Activated effector memory CD4-positive, alpha-beta T cell treated with anti-CD3 and anti-CD28 coated beads, Interleukin-2, amount 50 U/mL, for 16 hours (primary cell): ENCODE measurements at places on chromosomes 5 and 9.

DNA sequence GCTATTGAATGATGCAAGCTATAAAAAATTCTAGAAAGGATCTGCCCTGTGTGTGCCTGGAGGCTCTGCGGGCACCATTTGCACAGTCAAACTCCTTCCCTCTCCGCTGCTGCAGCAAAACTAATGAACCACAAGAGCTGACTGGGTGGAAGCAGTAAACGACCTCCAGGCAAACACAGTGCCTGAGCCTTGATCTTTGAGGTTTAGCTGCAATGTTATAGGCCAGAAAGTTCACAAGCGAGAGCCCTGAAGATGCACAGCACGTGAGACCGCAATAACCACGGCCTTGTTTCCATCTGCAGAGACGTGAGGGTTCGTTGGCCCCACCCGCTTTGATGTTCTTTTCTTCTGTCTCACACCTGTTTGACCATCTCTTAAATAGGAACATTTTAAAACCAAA, 69.2 kb upstream of the S1PR3 start:
- peak; percentile 70 for DNase-seq

DNA sequence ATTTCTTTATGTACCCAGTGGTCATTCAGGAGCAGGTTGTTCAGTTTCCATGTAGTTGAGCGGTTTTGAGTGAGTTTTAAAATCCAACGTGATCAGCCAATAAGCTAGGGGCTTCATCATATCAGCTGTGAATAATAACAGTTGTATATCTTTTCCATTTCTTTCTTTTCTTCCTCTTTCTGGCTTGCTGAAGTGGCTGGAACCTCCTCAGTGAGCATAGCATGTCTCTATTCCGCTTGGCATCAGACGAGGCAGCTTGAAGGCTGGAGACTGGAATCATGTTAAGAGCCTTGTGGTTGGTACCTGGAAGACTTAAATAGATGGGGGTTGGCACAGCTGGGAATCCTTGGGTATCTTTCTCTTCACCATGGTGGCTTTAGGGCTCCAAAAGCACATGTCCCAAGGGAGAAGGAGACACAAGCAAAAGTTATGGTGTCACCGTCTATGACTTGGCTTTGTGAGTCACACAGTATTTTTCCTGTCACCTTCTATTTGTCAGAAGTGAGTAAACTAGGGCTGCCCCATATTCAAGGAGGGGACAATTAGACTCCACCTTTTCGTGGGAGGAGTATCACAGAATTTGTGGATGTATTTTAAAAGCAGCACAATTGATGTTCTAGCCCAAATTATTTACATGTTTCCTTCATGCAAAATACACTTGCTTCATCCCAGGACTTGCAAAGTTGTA, 38.0 kb upstream of the RETREG1 start:
- no peak for DNase-seq

GRCh38 chr9:110125763-110126351, 82.1 kb downstream of the C9orf152 start:
- no peak for DNase-seq

DNA sequence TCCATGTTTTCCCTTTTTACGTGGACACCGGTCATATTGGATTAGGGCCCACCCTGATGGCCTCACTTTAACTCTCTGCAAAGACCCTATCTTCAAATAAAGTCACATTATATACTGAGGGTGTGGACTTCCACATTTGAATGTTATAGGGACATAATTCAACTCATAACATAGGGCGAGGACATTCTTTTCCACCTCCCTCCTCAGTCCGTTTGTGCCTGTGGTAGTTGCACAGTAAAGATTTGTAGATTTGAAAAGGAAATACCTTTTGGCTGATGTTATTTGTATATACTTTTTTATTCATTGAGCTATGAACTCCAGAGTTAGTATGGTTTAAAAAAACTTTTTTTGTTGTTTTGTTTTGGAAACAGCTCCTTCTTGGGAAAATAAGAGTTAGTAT, 51.0 kb upstream of the DHFR start:
- DNase-seq: no peak

DNA sequence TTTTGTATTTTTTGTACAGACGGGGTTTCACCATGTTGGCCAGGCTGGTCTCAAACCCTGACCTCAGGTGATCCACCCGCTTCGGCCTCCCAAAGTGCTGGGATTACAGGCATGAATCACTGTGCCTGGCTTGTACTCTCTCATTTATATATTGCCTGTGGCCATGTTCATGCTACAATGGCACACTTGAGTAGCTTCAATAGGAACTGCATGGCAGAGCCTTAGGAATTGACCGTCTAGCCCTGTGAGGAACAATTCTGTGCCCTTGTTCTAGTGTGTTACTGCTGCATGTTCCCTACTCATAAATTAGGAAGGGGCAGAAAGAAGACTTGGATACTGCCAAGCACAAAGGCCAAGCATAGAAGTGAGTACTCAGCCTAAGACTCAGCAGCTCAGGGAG, 104.2 kb downstream of the LIFR start:
- no peak for DNase-seq

GRCh38 chr9:109640580-109641371, 139.2 kb upstream of the PALM2AKAP2 start:
- DNase-seq: no peak

GRCh38 chr9:132078699-132079356, 839 bp downstream of the MED27 start:
- DNase-seq: no peak

GRCh38 chr5:59529239-59529638, 364.3 kb downstream of the PDE4D start:
- DNase-seq: no peak

DNA sequence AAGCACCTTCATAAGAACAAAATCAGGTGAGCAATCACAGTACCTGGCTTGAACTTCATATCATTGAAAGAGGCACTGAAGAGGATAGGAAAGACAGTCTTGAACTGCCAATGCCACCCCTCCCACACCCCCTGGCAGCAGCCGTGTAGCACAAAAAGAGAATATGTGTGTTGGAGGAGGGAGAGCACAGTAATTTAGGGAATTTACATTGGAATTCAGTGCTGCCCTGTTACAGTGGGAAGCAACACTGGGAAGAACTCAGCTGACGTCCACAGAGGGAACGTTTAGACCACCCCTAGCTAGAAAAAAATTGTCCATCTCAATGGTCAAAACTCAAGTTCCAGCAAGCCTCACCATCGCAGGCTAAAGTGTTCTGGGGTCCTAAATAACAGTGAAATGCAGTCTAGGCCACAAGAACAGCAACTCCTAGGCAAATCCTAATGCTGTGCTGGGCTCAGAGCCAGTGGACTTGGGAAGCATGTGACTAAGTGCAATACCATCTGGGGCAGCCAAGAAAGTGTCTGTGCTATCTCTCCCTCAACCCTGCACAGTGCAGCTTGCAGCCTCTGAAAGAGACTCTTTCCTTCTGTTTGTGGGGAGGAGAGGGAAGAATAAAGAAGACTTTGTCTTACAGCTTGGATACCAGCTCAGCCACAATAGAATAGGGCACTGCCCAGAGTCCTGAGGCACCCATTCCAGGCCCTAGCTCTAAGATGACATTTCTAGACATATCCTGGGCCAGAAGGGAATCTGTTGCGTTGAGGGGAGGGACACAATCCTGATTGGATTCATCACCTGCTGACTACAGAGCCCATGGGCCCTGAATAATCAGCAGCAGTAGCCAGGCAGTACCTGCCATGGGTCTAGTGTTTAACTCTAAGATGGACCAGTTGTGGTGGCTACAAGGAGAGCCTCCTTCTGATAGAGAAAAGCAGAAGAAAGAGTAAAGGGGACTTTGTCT, 62.1 kb upstream of the VLDLR start:
- no peak for DNase-seq

DNA sequence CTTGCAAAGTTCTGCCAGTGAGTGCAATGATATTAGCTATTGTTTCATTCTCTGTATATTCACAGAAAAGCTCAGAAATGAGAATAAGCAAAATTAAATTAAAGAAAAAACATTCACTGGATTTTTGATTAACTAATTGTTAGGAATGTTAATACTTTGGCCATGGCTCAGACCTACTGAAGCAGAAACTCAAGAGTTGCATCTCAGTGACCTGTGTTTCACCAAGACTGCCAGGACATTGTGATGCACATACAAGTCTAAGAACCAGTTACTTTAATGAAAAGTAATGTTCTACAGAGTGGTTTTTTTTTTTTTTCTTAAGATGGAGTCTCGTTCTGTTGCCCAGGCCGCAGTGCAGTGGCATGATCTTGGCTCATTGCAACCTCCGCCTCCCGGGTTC, 464.9 kb upstream of the NMUR2 start:
- DNase-seq: no peak

DNA sequence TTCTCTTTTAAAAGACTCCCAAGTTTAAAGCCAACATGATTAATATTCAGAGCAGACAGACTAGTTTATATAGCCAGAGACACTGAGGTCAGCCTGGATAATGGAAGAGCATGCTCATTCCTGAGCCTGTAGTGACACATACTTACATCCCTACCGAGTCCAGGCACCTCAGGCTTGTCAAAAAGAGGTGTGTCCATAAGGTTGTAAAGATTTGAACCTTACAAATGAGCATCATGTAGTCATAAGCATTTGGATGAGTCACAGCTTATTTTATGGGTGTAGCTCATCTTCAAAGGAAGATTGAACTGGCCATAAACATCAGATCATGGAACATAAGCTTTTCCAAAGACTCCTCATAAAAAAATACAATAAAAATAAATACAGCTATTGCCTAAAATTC, 333.5 kb downstream of the EFNA5 start:
- DNase-seq: no peak

GRCh38 chr5:111119856-111120255, 27.7 kb downstream of the WDR36 start:
- no peak for DNase-seq

- DNase-seq: no peak
Measured at GRCh38 chr5:54062958-54063357, 247.4 kb downstream of the ARL15 start.

- DNase-seq: no peak
Measured at GRCh38 chr9:9412241-9412640, 1200.6 kb downstream of the PTPRD start.

GRCh38 chr5:171418316-171418981, 998 bp upstream of the FGF18 start:
- peak; percentile 83 for DNase-seq

DNA sequence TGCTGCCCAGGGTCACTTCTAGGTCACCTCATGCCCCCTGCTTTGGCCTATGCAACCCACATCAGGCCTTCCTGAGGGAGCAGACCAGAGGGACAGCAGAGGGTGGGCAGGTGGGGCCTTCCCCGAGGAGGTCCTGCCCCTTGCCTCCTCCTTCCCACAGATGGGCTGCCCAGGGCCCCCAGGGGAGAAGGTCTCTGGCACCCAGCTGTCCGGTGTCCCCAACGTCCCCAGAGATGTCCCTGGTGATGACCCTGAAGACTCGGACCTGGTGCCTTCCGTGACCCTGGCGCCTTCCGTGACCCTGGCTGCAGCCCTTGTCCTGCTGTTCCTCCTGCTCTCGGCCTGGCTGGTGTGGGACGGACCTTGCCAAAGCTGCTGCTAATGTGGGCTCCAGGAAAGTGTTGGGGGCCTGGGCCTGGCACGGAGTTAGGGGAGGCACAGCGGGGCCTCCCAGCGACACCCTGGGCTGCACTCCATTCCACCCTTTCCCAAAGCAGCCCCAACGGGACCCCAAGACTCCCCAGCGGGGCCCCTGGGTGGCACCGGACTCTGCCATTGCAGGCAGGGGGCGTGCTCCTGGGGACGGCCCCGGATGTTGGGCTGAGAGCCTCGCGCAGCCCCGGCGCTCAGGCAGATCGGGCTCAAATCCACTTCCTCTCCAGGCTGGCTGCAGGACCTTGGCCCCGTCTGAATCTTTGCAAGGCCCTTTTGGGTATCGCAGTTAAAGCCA, 6.8 kb upstream of the SLC2A6 start:
- no peak for DNase-seq
